Natural killer cell (primary cell): ENCODE measurements at places on chromosomes 7 and 10.

GRCh38 chr7:100013328-100013676 lies 2.1 kb upstream of the ZKSCAN1 start:
- DNase-seq = no peak

DNA sequence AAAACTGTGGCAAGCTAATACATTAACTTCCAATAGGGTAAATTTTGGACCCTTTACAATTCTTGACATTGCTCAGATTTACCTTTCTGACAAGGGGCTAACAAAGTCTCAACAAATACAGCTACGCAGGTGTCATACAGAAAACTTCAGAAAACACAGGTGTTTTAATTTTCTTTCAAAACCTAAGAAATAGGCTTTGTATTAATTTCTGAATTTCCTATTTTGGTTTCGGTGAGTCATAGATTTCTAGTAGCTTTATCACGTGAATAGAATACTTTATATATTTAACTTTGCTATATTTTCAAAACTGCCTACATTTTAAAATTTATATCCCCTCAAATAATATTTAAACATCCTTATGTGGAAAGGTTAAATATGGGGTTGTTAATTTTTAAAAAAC lies 215.3 kb downstream of the DGKB start:
- DNase-seq = no peak

DNA sequence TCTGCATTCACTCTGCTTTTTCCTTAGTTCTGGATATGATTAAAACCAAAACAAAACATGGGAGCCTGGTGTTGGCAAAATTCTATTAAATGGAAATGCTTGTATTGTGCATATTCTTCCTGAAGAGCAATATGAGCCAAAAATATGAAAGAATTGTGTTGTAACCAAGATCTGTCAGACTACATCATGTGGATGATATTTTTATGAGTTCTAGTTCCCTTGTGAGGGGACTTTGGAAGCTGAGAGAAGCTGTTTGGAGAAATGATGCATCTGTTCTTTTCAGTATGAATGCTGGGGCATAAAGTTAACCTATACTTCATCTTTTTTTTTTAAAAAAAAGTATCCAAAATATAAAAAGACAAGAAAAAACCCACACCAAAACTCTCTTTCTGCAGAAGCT lies 782.7 kb downstream of the ANKRD7 start:
- DNase-seq = no peak

- no peak for DNase-seq
These were observed 145.9 kb upstream of the FAM13C start for GRCh38 chr10:59508296-59508695.
